Forelimb muscle (tissue), 1 donor: ENCODE measurements at places on chromosomes 5 and 9. TPM values are rescaled to one million over a fixed set of nuclear protein-coding genes. Genes with fewer than 3 reads are reported as not detected.

- DNase-seq: no peak
Measured at GRCh38 chr5:180790020-180790419, 12.6 kb downstream of the MGAT1 start.

DNA sequence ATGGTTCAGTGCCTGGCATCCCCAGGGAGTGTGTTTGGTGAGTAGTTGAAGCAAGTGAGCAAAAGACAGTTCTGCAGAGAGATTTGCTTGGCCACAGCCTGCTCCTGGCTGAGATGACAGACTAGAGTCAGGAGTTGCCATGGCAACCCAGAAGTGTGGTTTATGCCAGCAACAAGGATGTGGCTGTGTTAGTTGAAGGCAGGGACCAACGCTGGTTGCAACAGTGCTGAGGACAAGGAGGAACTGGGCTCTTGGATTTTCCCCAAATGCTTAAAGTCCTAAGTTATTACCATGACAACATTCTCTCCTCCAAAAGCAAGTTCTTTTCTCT lies 2.7 kb downstream of the NXNL2 start:
- DNase-seq: no peak

GRCh38 chr5:119361594-119362125 lies 5.8 kb downstream of the TNFAIP8 start:
- DNase-seq: no peak

DMRT3 gene
- 0.38 TPM for polyA plus RNA-seq

DNA sequence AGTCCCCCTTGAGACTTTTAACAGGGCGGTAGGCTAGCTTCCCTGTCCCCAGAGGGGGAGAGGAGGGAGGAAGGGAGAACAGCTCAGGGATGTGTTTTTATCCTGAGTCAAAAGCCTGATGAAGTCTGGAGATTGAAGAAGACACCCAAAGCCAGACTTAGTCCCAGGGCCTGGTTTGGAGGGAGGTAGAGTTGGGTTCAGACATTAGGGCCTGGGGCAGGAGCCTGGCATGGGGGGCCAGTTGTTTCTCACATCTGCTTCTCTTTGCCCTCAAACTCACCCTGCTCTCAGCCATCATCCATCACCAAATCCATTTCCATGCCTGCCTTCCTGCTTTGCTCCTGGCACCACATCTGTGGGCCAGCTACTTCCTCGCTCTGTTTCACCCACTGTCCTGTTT lies 2.9 kb downstream of the MYORG start:
- DNase-seq: no peak

- no peak for DNase-seq
Measured at GRCh38 chr5:173707392-173707791, 90.9 kb upstream of the BOD1 start.

APBA1 gene
- 5.3 TPM for polyA plus RNA-seq

- no peak for DNase-seq
Measured at GRCh38 chr5:138701678-138702077, 51.5 kb upstream of the CTNNA1 start.

DNA sequence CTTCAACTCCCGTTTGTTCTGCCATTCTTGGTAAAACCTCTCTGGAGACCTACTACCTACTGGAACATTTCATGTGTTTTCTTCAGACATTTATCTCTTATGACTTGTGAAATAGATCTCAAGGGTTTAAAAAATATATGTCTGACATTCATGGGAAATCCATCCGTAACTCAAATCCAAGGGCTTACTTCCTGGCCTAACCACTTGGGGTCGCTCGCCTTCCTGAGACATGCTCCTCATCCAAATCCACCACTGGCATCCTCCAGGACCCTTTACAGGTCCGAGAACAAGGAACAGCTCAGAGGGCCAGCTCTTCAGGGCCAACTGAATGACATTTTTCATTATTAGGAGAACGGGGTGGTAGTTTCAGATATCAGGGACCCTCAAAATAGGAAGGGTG lies 235.1 kb upstream of the TUT7 start:
- DNase-seq: no peak

DNA sequence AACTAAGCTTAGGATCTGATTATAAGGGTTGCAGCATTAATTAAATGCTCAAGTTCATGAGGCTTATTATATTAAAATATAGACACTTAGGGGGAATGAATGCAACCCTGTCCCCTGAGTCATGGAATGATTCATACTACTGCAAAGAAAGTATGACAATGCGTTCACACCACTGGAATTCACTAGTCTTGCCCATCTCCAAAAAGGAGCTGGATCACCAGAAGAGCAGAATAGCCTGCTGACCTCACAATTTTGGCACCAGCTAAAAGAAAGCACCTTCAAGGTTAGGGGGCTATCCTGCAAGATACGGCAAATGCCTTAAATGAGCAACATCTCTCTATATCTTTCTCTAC lies 32.0 kb upstream of the TMED7 start:
- no peak for DNase-seq

- DNase-seq: no peak
Measured at GRCh38 chr5:36178524-36178890, 26.6 kb downstream of the SKP2 start.

- no peak for DNase-seq
Measured at GRCh38 chr9:133962341-133962740, 29.8 kb downstream of the VAV2 start.

NUTM2G gene
- 0.82 TPM for polyA plus RNA-seq

GRCh38 chr5:174323878-174324281 lies 278.4 kb downstream of the NSG2 start:
- DNase-seq: no peak

VPS13A gene
- 21.3 TPM for polyA plus RNA-seq

DNA sequence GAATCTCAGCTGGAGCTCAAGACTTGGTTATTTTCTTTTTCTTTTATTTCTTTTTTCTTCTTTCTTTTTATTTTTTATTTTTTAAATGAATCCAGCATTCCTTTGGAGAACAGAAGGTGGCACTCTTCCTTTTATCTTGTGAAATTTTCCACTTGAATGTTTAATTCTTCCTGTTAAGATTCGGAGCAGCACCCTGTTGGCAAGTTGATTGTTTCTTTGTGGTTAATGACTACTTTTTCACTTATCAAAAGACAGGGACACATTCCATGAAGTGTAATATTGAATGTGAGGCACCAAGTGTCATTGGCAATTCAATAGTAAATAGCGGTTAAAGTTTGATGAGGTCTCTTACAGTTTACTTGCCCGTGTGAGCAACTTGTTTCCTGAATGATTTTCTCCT lies 240.5 kb upstream of the CHD1 start:
- no peak for DNase-seq

- no peak for DNase-seq
Measured at GRCh38 chr5:17839848-17840247, 205.6 kb downstream of the TAF11L14 start.

FRMD3 gene
- 31.3 TPM for polyA plus RNA-seq

DNA sequence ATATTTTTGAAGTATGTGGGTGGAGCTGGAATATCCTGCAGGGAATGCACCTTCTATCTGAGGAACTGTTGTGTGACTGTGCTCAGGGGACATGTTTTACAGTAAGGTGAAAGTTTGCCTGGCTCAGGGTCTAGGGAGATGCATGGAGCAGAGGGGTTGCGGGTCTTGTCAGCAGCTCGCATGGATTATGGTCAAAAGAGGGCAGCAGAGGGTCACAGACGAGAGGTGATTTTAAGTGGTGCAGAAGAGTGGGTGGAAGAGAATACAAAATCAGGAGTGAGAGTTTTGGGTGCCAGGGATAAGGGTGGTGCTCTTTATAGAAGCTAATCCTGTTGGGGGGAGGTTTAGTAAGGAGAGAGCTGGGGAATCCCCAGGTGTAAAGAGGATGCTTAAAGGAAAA lies 53.5 kb upstream of the GRIN3A start:
- DNase-seq: peak; percentile 5

GRCh38 chr5:175343308-175343707 lies 100.7 kb downstream of the DRD1 start:
- DNase-seq: no peak

CTXN3 gene
- polyA plus RNA-seq: 1.0 TPM

GRCh38 chr5:74865804-74866595 lies at the start of gene FAM169A:
Gene FAM169A, minus strand, starts transcription at chr5:74866387. Its CDS starts 24,711 bp downstream, at chr5:74841676.
- DNase-seq: no peak

- no peak for DNase-seq
Measured at GRCh38 chr9:91776409-91777291, 173.4 kb downstream of the ROR2 start.
